ENCODE measurements at places on chromosomes 5 and 9.

DNA sequence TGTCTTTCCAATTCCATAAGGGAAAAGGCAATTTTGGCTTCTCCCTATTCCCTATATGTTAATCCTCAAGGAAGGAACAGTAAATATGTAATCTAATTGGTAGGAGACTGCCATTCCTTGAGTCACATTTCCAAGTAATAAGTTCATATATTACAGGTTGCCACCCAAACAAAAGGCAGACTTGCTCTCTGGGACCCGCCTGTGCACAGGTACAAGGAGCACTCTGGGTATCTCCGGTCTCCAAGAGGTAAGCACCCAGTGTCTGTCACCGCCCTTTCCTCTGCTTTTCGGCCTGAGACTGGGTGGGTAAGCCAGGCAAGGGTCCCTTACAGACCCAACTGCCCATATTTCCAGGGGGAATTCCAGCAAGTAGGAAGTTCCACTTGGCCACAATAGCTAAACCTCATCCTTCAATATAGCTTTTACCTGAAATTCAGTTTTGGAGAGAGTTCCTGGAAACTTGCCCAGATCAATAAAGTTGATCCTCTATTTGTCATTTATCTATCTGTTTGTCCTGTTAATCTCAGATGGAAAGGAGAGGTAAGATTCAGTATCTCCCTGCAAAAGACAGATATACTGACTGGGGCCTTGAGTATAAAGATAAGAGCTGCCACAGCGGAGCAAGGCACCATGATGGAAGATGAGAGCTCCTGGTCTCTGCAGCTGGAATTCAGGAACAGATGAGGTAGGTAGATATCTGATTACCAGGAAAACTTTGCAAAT, 81.8 kb downstream of the SUSD1 start:
- no peak for DNase-seq

- DNase-seq, result no peak
Measured at GRCh38 chr9:136107953-136108647, 10.6 kb downstream of the TMEM250 start.

- DNase-seq, result no peak
Measured at GRCh38 chr5:43412644-43413043, 453 bp upstream of the CCL28 start.

DNA sequence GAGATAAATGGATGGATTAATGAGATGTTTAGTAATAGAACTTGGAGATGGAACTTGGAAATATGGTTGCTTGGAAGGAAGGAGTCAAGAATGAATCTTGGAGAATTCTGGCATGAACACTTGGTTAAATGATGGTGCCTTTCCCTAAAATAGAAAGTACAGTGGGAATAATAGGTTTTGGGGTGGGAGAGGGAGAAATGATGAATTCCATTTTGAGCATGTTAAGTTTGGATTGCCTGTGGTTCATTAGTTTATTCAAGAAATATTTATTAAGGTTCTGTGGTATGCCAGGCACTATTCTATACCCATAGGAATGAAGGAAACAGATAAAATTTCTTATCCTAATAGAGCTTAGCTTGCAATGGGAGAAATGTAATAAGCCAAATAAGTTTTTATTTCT, 58.4 kb downstream of the PBX3 start:
- no peak for DNase-seq

- no peak for DNase-seq
Measured at GRCh38 chr9:2417730-2418129, 203.9 kb upstream of the VLDLR start.

GRCh38 chr5:76091351-76091750, 8.2 kb downstream of the SV2C start:
- no peak for DNase-seq

- DNase-seq, result no peak
Measured at GRCh38 chr9:9792144-9792857, 820.5 kb downstream of the PTPRD start.

DNA sequence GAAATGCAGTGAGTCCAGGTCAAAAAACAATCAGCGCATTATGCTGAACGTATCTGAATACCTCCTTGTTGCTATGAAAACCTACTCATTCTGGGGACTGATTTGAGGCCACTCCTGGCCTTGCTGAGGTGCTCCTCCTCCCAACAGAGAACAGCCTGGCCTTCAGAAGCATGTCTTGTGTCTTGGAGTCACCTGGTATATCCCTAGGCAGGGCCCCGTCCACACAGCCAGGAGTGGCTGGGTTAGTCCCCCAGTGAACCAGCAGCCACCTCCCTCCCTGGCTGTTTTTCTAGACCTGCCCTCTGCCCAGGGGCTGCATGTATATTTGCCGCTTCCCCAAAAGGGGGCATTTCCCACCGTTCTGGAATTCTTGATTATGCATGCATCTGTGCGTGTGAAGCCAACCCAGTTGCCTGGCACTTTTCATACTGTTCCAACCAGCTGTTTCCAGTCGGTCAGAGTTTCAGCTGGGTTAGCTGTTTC, 99.2 kb upstream of the SPATA31C2 start:
- no peak for DNase-seq

- no peak for DNase-seq
Measured at GRCh38 chr9:135910216-135910615, 2.9 kb upstream of the CAMSAP1 start.

DNA sequence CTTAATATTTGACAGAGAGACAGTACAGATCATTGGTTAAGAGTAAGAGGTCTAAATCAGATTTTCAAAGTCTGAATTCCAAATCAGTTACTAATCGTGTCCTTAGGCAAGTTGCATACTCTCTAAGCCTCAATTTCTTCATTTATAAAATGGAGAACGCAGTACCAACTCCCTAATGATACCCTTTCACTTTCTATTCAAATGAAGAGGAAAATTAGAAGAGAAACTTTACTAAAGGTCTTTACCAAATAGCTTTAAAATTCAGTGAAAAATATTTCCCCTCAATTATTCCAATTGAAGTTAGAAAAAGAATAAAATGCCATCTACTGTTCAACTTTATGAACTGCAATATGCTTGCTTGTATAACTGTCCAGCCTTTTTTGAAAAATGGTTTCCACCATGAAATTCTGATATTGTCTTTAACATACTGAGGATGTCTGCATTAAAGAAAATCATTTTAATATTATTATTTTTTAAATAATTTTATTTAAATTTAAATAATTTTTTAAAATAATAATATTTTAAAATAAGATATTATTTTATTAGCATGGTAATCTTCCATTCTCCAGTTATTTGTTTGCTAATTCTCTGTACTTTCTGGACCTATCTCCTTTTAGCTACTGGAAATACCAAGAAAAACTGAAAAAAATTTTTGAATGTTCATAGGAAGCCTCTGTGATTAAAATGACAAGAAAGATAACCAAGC, 36.0 kb downstream of the POC5 start:
- no peak for DNase-seq

Measured in activated naive CD4-positive, alpha-beta T cell (primary cell).